Natural killer cell treated with Interleukin-12 subunit alpha and Interleukin-12 subunit beta and Interleukin-15 and Interleukin-18, amount 100 ng/mL, for 72 hours (primary cell): ENCODE measurements at places on chromosomes 7 and 10.
A peak's percentile ranks its signal among the peaks of the same experiment; 100 is the strongest.

DNA sequence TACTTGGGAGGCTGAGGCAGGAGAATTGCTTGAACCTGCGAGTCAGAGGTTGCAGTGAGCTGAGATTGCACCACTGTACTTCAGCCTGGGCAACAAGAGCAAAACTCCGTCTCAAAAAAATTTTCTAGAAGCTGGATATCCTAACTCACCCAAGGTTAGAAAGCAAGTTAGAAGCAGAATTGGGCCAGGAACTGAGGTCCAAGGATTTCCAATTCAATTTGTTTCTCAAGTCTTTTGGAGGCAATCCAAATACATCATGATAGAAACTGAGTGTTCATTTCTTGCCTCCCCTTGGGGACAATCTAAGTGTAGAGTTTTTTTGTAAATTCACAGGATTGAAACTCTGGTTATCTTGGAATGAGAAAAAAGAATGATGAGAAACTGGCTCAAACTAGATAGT is 45.5 kb downstream of the LAMB1 start:
- no peaks in the 10 kb centered on the region for H3K4me1 ChIP-seq
- H3K27ac ChIP-seq = no peak overlapping the region
- H3K27me3 ChIP-seq = peaks cover 16% of the 10 kb centered on the region
- no peak overlapping the region for H3K4me3 ChIP-seq

GRCh38 chr7:30226614-30227268 is 57.7 kb upstream of the ZNRF2 start:
- peaks cover 22% of the 10 kb centered on the region for H3K4me1 ChIP-seq
- DNase-seq = no peak
- no peak overlapping the region for H3K4me3 ChIP-seq
- H3K27me3 ChIP-seq = peaks cover 7% of the 10 kb centered on the region
- H3K36me3 ChIP-seq = no peaks in the 10 kb centered on the region

DNA sequence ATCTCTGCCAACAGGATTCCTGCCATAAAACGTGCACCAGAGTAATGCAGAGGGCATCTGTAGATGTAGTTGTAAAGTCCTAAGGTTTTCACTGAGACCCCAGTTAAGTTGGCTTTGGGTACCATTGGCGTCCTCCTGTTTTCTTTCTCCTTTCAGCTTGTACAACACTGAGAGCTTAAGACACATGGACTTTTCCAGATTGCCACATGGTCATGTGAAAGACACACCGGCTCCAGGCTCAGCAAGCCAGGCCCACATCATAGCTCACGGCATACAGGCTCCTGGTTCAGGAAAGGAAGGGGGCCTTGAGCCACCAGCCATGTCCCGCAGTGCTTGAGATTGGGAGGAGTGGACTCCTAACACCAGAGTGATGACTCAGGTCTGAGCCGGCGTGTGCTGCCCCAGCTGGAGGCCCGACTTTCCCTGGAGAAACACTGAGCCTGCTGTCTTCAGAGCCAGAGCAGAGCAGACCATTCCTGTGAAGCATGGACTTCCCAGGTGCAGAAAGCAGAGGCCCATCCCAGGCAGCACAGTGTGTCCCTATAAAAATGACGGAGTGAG is 252.7 kb downstream of the PRPF18 start:
- H3K4me3 ChIP-seq = no peak overlapping the region
- peaks cover 18% of the 10 kb centered on the region for H3K27me3 ChIP-seq
- no peaks in the 10 kb centered on the region for H3K4me1 ChIP-seq
- DNase-seq = no peak
- no peaks in the 10 kb centered on the region for H3K36me3 ChIP-seq

DNA sequence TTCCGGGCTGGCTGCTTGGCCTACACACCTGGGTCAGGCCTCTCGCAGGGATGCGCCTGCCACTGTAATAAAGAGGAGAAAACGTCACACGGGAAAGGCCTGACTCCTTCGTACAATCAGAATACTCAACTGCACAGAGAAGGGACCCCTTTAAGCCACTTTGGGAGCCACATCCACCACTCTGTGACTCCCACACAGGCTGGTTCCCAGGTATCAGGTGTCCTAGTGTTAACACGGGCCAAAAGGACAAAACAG is 5.8 kb upstream of the ZNF736 start:
- DNase-seq = no peak
- no peaks in the 10 kb centered on the region for H3K36me3 ChIP-seq
- no peaks in the 10 kb centered on the region for H3K27me3 ChIP-seq
- peaks cover 11% of the 10 kb centered on the region for H3K4me1 ChIP-seq
- peak overlapping the region; percentile 97 for H3K27ac ChIP-seq

DNA sequence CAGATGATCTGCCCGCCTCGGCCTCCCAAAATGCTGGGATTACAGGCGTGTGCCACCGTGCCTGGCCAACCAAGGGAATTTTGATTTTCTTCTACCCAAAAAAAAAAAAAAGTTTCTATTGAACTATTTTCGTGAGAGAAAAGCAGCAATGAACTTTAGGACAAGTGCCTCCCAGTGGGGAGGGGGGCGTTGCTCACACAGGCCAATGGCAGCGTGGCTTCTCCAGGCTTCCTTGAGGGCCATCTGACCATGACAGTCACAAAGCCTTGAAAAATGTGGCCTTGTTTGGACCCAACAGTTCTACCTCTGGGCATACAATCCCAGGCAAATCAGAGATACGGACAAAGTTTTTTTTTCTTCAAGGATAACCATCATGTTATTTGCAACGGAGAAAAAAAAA is 56.0 kb downstream of the TNRC18 start:
- no peak for DNase-seq
- peaks cover 8% of the 10 kb centered on the region for H3K4me1 ChIP-seq
- H3K27me3 ChIP-seq = no peaks in the 10 kb centered on the region
- H3K36me3 ChIP-seq = no peaks in the 10 kb centered on the region
- no peak overlapping the region for H3K4me3 ChIP-seq
